Spinal cord (tissue), 10 donors: ENCODE measurements at places on chromosomes 12 and 14. TPM values are rescaled to one million over a fixed set of nuclear protein-coding genes. Genes with fewer than 3 reads are reported as not detected.

DNA sequence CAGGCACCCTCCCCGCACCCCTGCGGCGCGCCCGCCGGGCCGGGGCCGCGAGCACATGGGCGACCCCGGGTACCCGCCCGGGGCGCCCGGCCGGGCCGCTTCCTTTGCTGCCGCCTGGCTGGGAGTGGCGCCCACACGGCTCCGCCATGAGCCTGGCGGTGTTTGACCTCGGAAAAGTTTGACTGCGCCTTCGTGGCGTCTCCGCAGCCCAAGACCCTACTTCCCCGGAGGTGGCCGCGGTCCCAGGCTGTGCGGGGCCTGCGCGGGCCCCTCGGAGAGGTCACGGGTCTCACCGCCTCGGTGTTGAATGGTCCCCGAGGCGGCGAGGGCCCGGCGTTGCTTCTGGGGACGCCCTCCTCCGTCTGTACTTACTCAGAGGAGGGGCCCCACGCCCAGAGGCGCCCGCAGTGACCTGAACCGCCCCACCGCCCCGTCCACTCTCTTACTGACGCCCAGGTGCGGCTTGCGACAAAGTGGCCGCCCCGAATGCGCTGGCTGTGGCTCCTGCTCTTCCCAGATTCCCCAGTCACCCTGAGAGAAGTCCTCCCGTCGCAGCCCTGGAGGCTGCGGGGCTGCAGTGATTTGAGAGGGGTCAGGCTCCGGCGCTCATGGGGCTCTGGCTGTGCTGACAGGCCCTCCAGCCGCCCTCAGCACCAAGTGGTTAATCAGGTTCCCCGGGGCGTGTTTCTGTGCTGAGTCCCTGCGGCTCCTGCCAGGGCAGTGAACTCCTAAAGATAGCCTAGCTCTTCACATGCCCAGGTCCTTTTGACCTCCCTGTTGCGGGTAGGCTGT, 5.8 kb downstream of the KMT5A start:
- peaks cover 29% of the 10 kb centered on the region for H3K4me1 ChIP-seq
- peaks cover 40% of the 10 kb centered on the region for H3K36me3 ChIP-seq
- H3K4me3 ChIP-seq, result peak overlapping the region; percentile 62
- no peak overlapping the region for H3K27ac ChIP-seq

- H3K27ac ChIP-seq, result no peak overlapping the region
- no peaks in the 10 kb centered on the region for H3K36me3 ChIP-seq
- peaks cover 30% of the 10 kb centered on the region for H3K4me1 ChIP-seq
- no peak for DNase-seq
- no peak overlapping the region for H3K4me3 ChIP-seq
These were observed 75.9 kb upstream of the C14orf180 start for GRCh38 chr14:104503691-104504090.

TAS2R9 gene
- total RNA-seq, result 1.4 TPM

- no peak overlapping the region for H3K27ac ChIP-seq
- no peaks in the 10 kb centered on the region for H3K36me3 ChIP-seq
- no peak overlapping the region for H3K4me3 ChIP-seq
- no peak for DNase-seq
- H3K4me1 ChIP-seq, result peaks cover 7% of the 10 kb centered on the region
These were observed 452.7 kb upstream of the TMPO start for GRCh38 chr12:98062464-98063245.

GRCh38 chr12:101764051-101764792, 25.0 kb upstream of the SYCP3 start:
- peaks cover 7% of the 10 kb centered on the region for H3K36me3 ChIP-seq
- no peaks in the 10 kb centered on the region for H3K4me1 ChIP-seq
- H3K27ac ChIP-seq, result no peak overlapping the region

DNA sequence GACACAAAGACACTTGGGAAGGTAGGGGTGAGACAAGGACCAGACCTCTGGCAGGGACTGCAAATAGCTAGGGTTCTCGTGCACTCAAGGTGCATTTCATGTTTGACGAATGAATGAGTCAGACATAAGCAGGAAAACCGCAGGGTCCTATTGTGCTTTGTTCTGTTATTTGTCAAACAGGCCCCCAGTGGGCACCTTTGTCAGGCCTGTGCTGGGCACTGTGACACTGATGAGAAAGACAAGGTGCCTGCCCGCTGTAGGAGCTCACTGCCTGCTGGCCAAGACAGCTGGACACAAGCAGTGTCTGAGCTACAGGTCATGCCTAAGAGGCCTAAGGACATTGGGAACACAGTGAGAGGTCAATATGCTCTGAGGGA, 2.3 kb downstream of the OTUB2 start:
- H3K4me3 ChIP-seq, result no peak overlapping the region
- no peak for DNase-seq
- no peaks in the 10 kb centered on the region for H3K27me3 ChIP-seq

GRCh38 chr14:50955373-50956043, 11.2 kb upstream of the PYGL start:
- H3K4me3 ChIP-seq, result no peak overlapping the region
- peak overlapping the region; percentile 40 for H3K27ac ChIP-seq
- no peaks in the 10 kb centered on the region for H3K36me3 ChIP-seq
- DNase-seq, result no peak

- H3K4me1 ChIP-seq, result no peaks in the 10 kb centered on the region
- no peak overlapping the region for H3K4me3 ChIP-seq
- peak; percentile 16 for DNase-seq
- no peak overlapping the region for H3K27ac ChIP-seq
- H3K36me3 ChIP-seq, result no peaks in the 10 kb centered on the region
These were observed 69.9 kb upstream of the AVPR1A start for GRCh38 chr12:63220921-63221320.

DNA sequence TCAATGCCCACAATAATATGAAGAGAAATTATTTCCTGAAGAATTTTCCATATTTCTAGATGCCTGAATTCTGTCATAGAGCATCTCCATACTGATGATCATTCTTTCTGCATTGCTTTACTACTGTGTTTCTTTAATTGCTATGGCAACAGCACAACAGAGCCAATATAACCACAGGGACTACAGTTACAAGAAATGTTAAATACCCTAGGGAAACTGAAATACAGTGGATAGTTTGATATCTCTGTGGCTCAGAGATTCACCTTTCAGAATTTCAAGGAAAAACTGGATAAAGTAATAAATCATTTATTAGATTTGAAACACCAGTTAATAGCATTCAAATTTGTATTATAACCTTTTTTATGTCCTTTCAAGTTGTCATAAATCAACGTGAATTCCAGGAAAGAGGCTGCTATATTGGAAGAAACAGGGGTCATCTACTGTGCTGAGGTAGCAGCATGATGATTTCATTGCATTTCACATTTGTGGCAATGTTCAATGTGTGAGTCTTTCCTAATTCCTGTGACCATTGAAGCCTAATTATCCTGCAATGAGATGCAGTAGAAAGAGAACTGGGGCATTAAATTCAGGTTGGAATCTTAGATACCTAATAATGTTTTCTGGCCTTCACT, 267.1 kb downstream of the LRFN5 start:
- no peaks in the 10 kb centered on the region for H3K36me3 ChIP-seq
- H3K4me3 ChIP-seq, result no peak overlapping the region
- peak overlapping the region; percentile 57 for H3K27ac ChIP-seq
- H3K27me3 ChIP-seq, result no peaks in the 10 kb centered on the region
- DNase-seq, result peak; percentile 71

SERPINA10 gene
- total RNA-seq, result 0.06 TPM

SERPINA12 gene
- total RNA-seq, result not detected

DNA sequence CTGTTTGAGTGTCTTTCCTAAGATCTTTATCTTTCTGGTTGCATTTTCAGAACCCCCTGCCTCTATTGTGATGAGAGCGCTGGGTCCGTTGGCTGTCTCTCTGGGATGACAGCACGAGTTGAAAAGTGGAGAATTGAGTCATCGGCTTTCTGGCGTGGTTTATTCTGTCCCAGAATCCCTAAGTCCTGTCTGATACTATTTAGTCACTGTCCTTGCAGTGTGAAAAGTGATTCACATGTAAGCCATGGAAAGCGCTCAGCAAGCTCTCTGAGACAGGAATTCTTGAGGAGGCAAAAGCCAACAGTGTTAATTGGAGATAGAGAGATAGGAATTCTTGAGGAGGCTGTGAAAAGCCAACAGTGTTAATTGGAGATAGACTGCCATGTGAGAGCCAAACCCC, 121.7 kb downstream of the CHST11 start:
- no peaks in the 10 kb centered on the region for H3K36me3 ChIP-seq
- no peak overlapping the region for H3K4me3 ChIP-seq
- H3K27me3 ChIP-seq, result no peaks in the 10 kb centered on the region
